NCI-H1417 treated with DMSO at 0.1 percent for 48 hours (cell line): ENCODE measurements at places on chromosomes 4 and X.
A peak's percentile ranks its signal among the peaks of the same experiment; 100 is the strongest.

GRCh38 chrX:123830309-123830708, 29.5 kb upstream of the XIAP start:
- DNase-seq = no peak

GRCh38 chrX:86133761-86134160, 14.5 kb upstream of the DACH2 start:
- DNase-seq = no peak

- no peak for DNase-seq
Measured at GRCh38 chr4:169662206-169662605, 41.8 kb downstream of the CLCN3 start.

- no peak for DNase-seq
Measured at GRCh38 chr4:90190525-90190924, 63.3 kb downstream of the CCSER1 start.

GRCh38 chr4:104815665-104816064, 321.0 kb upstream of the CXXC4 start:
- DNase-seq = no peak

DNA sequence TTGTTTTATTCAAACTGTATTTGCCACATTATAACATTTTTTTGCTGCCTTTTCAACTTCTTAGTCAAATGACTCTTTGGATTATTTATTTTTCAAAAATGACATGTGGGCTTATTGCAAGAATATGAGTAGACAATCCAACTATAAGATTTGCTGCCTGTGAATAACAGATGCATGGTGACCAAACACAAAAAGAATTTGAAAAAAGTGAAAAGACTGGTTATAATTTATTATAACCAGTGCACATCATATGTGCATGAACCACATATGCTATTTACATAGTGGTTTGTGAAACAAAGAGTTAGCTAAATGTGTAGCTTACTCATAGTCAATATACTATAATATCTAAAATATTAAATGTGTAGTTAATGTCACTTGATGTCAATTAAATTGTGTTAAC, 2086.8 kb downstream of the ARAP2 start:
- no peak for DNase-seq

GRCh38 chr4:156197216-156197615, 243.6 kb upstream of the CTSO start:
- DNase-seq = no peak

GRCh38 chrX:103549916-103550315, 30.6 kb upstream of the RAB40A start:
- DNase-seq = no peak

DNA sequence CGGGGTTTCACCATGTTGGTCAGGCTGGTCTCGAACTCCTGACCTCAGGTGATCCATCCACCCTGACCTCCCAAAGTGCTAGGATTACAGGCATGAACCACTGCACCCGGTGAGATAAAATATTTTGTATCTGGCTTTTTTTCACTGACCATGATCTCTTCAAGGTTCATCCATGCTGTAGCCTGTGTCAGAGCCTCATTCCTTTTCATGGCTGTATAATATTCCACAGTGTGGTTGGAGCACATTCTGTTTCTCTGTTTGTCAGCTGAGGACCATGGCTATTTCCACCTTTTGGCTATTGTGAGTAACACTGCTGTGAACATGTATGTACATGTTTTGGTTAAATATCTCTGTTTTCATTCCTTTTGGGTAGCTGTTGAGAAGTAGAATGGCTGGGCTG, 169.2 kb downstream of the SHOX start:
- no peak for DNase-seq

DNA sequence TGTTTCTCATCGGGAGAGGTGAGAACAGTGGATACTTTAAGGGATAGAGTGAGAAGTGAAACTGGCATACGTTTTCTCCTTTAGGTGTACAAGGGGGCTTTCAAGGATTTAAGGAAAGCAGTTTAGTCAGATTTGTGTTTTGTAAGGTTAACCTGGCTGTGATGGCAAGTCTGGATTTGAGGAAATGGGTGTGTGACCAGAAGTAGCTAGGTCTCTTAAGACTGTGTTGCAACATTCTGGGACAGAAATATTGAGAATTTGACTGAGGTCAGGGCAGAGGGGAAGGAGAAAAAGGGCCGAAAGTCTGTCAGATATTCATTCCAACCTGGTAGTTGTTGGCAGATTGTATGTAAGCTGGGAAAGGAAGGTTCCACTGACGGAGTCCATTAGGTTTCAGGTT, 10.4 kb upstream of the GABRE start:
- DNase-seq = no peak

DNA sequence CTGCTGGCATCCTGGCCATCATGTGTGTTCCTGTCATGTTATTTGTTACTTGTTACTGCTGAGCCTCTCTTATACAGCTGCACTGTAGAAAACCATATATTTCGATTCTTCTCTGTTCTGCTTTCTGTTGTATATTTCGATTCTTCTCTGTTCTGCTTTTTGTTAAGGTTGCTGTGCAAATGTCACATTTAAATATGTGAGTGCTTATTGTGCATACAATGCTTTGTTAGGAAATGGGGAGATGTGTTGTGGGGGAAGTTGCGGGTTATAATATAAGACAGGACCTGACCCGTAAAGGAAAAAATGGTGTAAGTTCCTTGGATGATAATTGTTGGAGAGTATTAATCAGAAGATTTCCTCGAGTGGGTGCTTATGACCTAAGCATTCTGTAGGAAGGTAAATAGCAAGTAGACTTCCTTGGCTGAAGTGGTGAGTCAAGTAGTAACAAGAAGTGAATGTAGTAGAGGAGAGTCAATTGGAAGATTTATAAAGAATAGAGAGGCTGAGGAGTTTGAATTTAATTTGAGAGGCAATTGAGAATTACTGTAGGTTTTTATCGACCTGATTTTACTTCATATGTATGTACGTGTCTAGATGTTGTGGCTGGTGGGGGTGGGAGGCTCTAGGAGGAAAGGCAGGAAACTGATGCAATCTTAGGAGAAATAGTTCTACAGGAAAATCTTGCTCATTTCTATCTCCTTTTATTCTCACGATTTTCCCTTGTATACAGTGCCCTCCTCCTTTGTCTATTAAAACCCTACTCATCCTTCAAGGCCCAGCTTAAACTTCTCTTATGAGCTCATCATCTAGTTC, 8.5 kb downstream of the OGT start:
- DNase-seq = no peak

DNA sequence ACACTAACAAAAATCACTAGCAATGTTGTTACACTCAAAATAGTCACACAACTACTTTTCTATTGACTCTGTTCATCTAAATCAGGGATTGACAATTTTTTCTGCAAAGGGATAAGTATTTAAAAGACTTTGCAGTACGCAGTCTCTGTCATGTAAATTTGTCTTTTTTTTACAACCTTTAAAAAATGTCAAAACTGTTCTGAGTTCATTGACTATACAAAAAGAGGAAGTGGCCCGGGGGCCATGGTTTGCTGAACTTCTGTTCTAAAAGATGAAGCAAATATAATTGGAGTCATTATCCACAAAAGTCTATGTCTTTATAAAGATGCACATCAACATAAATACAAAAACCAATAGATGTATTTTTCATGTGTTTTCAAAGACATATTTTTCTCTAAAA, 1310.3 kb downstream of the RPA4 start:
- DNase-seq = no peak

DNA sequence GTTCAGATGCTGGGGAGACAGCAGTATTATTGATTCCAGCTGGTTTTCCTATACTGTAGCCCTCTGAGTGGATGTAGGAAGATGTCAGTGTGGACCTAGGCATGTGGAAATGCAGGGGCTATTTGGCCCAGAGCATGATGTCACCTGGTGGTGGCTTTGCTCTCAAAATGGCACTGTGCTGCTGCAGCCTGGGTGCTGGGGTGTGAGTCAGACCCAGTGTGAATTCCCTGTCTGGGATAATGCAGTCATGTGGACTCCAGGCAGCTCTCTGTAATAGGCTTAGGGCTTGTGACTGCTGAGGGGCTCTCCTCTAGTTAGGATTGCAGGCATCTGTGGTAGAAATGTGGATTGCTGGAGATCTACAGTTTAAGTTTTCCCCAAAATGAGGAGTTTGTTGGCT, 70.7 kb downstream of the DCAF8L2 start:
- no peak for DNase-seq

DNA sequence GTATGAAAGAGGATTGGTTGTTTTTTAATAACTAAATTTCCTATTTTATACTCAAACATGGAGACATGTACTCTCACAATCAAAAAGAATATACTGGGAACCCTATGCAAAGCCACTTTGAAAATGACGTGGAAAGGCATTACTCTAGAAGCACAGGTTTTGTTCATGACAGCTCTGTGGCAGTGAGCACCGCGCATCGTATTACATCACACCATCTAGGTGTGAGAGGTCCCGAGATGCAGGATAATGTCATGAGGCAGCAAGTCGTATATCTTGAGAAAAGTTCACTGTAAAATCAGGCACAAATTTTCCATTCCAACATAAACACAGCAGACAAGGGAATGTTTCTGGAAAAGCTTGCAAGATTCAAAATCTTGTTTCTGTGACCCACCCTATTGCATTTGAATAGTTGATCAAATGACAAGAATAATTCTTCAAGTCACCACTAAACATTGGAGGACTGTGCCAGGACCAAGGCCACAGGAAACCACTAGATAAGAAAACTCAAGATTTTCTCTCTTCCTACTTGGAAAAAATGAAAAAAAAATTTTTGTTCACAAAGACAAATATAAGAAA, 127.6 kb downstream of the LDB2 start:
- no peak for DNase-seq

- DNase-seq = no peak
Measured at GRCh38 chr4:116638592-116638991, 446.8 kb downstream of the TRAM1L1 start.

- no peak for DNase-seq
Measured at GRCh38 chr4:128452415-128452814, 164.8 kb upstream of the PGRMC2 start.

- no peak for DNase-seq
Measured at GRCh38 chr4:101914761-101915160, 124.2 kb downstream of the BANK1 start.

DNA sequence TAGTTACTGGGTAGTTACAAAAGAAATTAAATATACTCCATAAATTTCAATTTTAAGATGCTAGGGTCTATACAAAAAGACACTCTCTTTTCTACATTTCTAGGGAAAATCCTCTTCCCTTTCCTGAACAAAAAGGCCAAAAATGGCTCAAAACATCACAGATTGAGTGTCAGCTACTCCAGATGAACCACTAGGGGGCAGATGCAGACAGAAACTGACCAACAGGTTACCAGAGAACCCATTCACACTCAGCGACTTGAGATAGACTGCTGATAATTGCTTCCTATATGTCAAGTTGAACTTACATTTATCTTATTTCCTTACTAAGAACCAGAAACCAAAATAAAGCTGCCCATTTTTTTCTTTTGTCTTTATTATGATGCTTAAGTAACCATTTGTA, 83.4 kb upstream of the MID1IP1 start:
- no peak for DNase-seq

DNA sequence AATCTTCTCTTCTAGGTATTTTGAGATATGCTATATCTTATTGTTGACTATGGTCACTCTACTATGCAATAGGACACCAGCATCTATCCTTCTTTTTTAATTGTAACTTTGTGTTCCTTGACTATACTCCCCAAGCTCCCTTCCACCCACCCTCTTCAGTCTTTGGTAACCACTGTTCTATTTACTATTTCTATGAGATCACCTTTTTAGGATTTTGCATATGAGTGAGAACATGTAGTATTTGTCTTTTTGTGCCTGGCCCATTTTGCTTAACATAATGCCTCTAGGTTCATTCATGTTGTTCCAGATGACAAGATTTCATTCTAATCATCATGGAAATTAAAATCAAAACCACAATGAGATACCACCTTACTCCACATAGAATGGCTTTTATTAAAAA, 63.3 kb upstream of the BANK1 start:
- no peak for DNase-seq

- no peak for DNase-seq
Measured at GRCh38 chr4:54726907-54727306, 69.2 kb downstream of the KIT start.

DNA sequence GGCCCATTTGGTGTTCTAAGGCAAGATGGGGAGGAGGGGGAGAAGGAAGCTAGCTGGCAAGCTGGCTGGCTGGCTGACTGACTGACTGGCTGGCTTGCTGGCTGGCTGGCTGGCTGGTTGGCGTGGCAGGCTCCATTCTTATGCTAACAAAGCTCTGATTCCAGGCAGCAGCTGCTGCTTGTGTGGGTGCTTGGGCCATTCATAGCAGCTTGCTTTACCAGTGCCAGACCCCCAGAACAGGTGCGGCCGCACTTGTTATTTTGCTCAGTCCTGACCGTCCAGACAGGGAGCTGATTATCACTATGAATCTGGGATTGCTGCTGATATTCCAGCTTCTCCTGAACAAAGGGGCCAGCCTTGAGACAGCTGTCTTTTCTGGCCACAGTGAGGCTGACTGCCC, 131.2 kb upstream of the PAK3 start:
- no peak for DNase-seq

DNA sequence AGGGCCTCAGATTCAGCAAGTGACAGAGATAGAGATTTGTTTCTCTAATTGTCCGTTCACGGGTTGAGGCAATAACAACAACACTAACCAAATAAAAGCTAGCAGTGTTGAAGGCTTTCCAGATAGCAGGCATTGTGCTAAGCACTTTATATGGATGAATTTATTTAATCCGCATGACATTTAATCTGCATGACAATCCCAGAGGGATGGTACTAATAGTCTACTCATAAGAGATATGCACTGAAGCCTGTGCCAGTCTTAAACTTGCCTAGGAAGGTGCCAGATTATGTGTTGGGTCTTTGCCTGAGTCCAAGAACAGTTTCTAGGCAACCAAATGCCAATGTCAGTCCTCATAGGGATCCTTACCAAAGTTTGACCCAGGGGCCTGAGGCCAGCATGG, 37.7 kb upstream of the FAT1 start:
- no peak for DNase-seq

GRCh38 chrX:136259543-136259942, 8.3 kb upstream of the MAP7D3 start:
- DNase-seq = no peak

- no peak for DNase-seq
Measured at GRCh38 chrX:114905251-114905650, 112.2 kb downstream of the IL13RA2 start.

GRCh38 chr4:82785611-82786400, 12.8 kb downstream of the SCD5 start:
- DNase-seq = peak; percentile 88

- peak; percentile 51 for DNase-seq
Measured at GRCh38 chr4:101911616-101912015, 121.1 kb downstream of the BANK1 start.

DNA sequence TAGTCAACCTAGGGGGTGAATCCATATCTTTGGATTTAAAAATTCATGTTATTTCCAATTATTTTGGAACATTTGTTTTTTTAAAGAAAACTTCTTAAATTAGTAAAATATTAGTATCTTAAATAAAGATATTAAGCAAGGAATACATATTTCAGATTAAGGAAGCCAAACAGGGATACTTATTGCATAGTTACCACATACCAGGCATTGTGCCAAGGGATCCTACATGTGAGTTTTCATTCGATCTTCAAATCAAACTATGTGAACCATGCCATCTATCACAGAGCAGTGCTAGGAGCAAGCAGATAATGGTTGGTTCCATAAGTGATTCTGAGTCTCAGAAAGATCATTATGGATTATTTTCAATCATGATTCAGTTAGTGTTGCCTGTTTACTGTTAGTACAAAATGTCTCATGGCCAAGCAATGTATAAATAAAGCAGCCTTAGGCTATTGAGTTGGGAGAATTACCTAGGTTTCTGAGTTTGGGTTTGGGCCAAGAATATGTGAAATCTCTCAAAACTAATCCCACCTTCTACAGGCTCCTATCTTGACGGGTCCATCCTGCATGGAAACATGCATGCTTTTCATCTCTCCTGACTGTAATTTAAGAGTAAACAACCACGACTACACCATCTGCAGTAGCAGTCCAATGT, 176.7 kb downstream of the NPFFR2 start:
- DNase-seq = no peak

GRCh38 chr4:190014771-190015537, 12.1 kb downstream of the FRG2 start:
- DNase-seq = no peak
